ENCODE measurements at places on chromosomes 5 and 9.

DNA sequence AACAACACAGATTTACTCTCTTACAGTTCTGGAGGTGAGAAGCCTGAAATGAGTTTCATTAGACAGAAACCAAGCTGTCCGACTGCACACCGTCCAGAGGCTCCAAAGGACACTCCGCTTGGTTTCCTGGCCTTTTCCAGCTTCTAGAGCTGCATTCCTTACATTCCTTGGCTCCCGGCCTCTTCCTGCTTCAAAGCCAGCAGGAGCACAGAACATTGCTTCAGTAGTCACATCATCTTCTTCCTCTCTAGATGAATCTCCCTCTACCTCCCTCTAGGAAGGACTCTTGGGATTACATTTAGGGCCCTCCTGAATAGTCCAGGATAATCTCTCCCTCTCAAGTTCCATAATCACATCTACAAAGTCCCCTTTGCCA, 213.3 kb downstream of the CDK5RAP2 start:
- no peak for DNase-seq

DNA sequence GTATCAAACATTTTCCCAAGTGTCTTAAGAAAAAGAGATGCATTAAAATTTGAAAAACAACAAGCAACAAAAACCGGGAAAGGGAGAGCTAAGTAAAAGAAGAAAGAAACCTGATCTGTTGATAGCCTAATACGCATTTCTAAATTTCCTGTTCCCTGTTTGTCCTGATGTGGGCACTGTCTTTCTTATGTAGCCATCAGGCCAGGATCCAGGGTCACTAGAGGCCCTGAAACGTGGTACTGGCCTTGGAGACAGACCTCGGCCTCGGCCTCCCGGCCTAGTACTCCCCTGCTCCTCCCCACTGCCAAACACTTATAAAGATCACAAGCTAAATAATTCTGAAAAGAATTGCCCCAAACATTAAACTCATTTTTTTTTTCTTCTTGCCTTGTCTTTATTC, 547.2 kb downstream of the IRX1 start:
- no peak for DNase-seq

DNA sequence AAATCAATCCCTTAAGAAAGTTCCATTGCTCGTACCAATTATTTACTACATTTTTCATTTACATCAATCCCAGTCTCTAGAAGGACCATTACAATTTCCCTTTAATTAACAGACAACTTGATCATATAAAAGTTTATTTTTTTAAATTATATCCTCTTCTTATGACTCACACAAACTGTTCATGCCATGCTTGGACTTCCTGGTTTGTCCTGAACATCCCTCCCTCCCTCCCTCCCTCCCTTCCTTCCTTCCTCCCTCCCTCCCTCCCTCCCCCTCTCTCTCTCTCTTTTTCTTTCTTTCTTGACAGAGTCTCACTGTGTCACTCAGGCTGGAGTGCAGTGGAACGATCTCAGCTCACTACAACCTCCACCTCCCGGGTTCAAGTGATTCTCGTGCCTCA, 11.6 kb upstream of the CLTB start:
- no peak for DNase-seq

DNA sequence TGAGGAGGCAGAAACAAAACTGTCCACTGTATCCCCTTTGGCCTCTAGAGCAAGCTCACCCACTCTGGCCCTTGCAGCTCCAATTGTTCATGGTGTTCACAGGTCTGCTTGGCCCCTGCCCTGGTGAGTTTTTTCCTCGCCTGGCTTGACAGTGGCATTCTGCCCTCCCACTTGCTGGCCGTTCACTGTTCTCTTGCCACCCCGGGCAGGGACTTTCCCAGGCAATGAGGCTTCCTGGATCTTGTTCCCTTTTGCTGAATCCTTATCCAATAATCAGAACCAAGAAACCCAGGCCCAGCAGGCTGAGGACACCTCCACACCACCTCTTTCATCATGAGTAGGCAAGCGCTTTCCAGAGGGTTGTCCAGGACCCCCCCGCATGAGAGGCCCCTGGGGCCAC, 31.2 kb downstream of the ZNF618 start:
- no peak for DNase-seq

- no peak for DNase-seq
These were observed 18.4 kb downstream of the ADAMTS16 start for GRCh38 chr5:5158472-5158895.

DNA sequence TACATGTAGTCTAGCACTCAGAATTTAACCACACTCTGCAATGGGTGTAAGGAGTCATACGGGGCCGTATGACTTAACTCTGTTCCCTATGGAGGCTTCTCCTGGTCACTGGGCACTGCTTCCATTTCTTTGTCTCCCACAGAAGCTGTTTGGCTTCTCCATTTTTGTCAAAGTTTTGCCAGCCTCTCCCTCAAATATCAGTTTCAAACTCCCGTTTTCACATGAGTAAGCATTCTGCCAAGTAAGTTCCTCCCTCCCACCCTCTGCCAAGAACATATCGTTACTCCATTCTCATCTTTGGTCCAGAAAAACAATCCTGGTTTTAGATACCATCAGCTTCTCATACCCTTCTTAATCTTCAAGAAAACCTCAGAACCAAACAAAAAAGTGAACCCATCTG, 6.1 kb downstream of the AFAP1L1 start:
- no peak for DNase-seq

DNA sequence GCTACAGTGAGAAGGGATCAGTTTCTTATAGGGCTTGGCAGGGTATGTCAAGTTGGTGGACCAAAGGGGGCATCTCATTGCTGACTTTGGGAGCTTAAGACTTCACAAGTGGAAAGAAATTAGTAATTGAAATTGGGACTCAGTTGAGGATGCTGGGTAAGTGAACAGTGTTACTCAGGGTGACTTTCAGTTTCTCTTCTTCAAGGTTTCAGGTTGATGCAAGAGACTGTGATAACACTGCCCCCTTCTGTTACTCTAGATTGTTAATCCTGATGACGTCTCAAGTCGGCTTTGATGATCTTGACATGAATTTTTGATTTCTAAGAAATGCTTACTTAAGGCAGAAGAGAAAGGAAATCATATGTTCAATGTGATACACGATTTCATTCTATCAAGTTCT, 21.3 kb downstream of the KCTD16 start:
- peak; percentile 69 for DNase-seq

DNA sequence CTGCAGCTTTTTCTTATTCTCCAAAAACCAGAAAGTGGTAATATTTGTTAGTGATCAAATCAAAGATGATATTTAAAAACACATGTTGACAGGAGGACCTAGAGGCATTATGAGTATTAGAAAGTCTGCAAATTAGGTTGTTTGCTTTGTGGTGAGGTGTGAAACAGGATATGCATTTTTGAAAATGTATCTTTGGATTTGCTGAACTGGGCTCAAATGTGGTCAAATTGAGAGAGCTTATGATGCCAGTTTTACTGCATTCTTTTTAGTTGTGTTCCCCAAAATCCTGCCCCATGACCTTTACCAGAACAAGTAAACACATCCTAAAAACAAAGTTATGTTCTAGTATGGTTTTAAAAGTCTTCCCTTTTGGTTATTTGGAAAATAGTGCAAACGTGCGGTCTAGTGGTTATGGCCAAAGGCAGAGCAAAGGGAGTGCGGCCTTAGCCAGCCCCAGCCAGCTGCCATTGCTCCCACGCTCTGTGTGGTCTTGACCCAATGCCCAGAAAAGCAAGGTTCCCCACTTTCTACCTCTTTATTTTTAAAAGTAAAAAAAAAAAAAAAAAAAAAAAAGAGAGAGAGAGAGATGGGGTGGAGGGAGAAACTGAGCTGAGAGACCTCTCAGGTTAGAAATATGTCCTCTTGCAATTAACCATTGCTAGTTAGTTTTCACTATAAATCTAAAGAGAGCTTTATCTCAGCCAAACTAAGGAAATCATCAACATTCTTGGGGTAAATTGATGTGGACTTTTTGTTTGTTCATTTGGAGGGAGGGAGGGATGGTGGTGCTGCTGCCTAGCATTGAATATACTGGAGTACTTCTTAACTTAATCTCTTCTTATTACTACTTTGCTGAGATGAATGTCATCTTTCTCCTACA, 176.6 kb downstream of the ARHGAP26 start:
- no peak for DNase-seq
